ENCODE measurements at places on chromosomes 13 and 19. TPM values are rescaled to one million over a fixed set of nuclear protein-coding genes. Genes with fewer than 3 reads are reported as not detected.

The IER2 gene
- 38.4 TPM for total RNA-seq

The GAS6 gene
- 111 TPM for total RNA-seq

The PRX gene
- 4.9 TPM for total RNA-seq

The ZNF132 gene
- total RNA-seq, result 1.6 TPM

The ZNF283 gene
- 12.8 TPM for total RNA-seq

Measured in chondrocyte (in vitro differentiated cells).